ENCODE measurements at places on chromosomes 7 and 10.

- DNase-seq, result no peak
Measured at GRCh38 chr10:123938890-123939289, 47.3 kb upstream of the CPXM2 start.

- no peak for DNase-seq
Measured at GRCh38 chr7:30604901-30605300, 10.2 kb downstream of the GARS1 start.

GRCh38 chr10:114719311-114719710 lies 61.2 kb upstream of the ABLIM1 start:
- peak; percentile 21 for DNase-seq

- DNase-seq, result no peak
Measured at GRCh38 chr7:34016876-34017275, 111.5 kb downstream of the BMPER start.

- DNase-seq, result no peak
Measured at GRCh38 chr10:104021246-104021645, 54.3 kb downstream of the SLK start.

DNA sequence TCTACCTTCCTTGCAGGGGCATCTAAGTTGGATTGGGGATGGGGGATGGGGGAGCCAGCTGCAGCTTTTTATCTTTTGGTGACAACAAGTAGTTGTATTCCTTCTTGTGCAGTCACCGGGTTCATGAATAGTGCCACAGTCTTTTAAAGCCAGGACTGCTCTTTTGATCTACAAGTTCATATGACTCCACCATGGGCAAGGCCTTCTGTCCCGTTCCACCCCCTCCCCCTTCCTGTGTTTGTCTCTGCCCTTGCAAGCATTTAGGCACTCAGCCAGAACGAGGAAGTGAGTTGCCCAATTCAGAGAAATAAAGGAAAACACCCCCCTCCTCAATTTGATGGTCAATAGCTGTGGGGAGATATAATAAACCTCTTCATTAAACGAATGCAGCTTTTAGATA lies 44.8 kb upstream of the EGR2 start:
- DNase-seq, result no peak

Measured in HuH-7 (cell line).